Pancreas (tissue), 10 donors: ENCODE measurements at places on chromosomes 13 and 19. TPM values are rescaled to one million over a fixed set of nuclear protein-coding genes. Genes with fewer than 3 reads are reported as not detected.

- no peaks in the 10 kb centered on the region for H3K36me3 ChIP-seq
- no peaks in the 10 kb centered on the region for H3K27me3 ChIP-seq
- H3K4me1 ChIP-seq: no peaks in the 10 kb centered on the region
- H3K4me3 ChIP-seq: no peak overlapping the region
- H3K27ac ChIP-seq: no peak overlapping the region
Measured at GRCh38 chr13:29438769-29439168, 156.7 kb downstream of the SLC7A1 start.

GRCh38 chr13:59111751-59112171, 1052.0 kb downstream of the DIAPH3 start:
- no peak overlapping the region for H3K27ac ChIP-seq
- H3K27me3 ChIP-seq: no peaks in the 10 kb centered on the region
- H3K4me1 ChIP-seq: no peaks in the 10 kb centered on the region

DNA sequence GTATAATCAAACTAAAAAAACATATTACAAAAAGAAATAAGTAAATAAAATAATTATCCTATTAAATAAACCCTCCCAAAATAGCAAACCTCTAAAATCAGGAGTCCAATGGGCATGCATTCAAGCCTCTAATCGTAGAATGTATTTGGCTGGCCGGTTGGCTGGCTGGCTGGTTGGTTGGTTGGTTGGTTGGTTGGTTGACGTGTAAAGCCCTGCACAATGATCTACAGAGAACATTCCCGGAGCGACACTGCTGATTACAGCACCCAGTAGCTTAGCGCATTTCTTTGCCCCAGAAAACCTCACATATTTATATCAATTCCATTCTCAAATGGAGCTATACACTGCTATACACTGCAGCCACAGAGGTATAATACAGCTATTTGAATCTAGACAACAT, 65.6 kb downstream of the SACS start:
- no peak overlapping the region for H3K27ac ChIP-seq
- no peak overlapping the region for H3K4me3 ChIP-seq
- DNase-seq: no peak

DNA sequence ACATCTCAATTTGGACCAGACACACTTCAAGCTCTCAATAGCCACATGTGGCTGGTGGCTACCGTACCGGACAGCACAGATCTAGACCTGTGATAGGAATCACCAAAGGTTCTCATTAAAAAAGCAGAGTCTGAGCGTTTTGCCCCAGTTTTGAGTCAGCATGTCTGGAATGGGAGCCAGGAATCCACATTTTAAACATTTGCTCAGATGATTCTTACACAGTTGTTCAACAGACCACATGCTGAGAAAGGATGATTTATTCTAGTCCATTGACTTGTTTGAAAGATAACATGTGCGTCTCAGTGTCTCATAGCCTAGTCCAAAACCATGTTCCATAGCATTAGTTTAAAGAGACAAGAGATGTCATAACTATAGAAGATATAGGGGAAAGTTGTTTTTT, 53.4 kb downstream of the FLT3 start:
- H3K4me3 ChIP-seq: no peak overlapping the region
- H3K36me3 ChIP-seq: no peaks in the 10 kb centered on the region
- H3K4me1 ChIP-seq: peaks cover 5% of the 10 kb centered on the region
- no peak for DNase-seq
- H3K27me3 ChIP-seq: no peaks in the 10 kb centered on the region

DNA sequence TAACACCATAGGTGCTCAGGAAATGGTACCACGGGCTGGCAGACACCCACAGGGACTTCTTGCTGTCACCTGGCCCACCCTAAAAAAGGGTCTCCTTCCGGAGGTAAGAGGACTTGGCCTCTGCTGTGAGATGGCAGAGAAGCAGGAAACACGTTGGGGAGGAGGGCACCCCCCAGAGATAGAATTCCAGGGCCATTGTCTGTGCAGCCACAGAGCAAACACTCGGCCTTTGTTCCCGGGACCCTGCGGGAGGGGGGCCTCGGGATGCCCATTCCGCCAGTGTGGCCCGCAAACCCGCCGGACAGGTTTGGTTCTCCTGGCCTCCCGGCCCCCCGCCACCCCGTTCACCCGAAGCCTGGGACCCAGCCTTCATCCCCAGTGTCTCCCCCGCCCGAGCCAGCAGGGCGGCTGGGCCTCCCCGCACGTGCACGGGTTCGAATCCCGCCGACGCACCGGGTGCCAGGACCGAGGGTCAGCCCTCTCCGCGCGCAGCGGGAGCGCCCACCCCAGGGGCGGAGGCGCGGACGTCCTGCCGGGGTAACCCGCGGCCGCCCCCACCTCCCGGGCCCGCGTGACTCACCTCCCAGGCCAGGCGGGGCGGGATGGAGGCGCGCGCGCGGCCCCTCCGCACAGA, 714 bp downstream of the PLPP2 start:
- peak overlapping the region; percentile 90 for H3K27ac ChIP-seq
- no peaks in the 10 kb centered on the region for H3K27me3 ChIP-seq
- H3K4me3 ChIP-seq: peak overlapping the region; percentile 44
- peak; percentile 73 for DNase-seq
- no peaks in the 10 kb centered on the region for H3K36me3 ChIP-seq

DNA sequence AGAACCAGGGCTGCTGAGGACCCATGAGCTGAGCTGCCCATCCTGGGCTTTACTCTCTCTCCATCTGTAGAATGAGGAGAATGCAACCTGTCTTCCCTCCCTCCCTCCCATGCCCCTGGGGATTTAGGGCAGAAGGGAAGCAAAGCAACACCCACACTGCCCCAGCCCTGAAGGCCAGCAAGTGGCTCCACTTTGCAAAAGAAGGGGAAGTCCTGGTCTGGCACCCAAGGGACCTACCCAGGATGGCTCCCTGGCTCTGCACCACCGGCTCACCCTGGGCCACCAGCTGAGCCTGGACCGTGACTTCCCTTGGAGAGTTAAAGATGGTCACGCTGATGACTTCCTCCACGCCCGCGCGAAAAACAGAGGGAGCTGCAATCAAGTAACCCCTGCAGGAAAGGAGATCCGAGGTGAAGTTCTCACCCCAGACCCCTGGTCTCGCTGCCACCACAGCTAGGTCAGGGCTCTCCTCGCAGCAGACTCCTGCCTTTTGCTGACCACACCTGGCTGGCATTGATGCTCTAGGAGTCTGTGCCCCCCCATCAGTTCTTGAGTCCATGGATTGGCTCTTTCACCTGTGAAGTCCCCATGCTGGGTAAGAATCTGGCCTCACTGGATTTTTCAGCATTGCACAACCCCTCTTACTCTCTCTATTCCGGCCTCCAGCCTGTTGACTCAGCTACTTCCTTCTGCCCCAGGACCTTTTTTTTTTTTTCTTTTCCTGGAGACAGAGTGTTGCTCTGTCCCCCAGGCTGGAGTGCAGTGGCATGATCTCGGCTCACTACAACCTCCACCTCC, 4.6 kb downstream of the CPAMD8 start:
- H3K4me1 ChIP-seq: no peaks in the 10 kb centered on the region
- no peak overlapping the region for H3K27ac ChIP-seq
- no peak overlapping the region for H3K4me3 ChIP-seq
- no peaks in the 10 kb centered on the region for H3K27me3 ChIP-seq
- no peaks in the 10 kb centered on the region for H3K36me3 ChIP-seq

DNA sequence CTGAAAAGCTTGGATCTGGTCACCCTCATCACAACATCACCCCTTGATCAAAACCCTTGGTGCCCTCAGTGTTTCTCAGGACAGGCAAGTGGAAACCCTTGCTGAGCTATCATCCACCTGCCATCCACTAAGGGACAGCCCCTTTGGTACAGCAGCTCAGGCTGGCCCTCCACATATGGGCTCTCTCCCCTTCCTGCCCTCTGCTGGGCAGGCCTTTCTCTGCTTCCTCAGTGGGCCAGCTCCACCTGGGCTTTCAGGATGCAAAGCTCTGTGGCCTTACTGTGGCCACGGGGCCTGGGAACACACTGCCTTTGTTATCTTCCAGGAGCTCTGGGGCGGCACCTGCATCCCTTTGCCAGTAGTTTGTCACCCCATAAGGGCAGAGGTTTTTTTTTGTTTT, 4.9 kb downstream of the SUGP1 start:
- no peak for DNase-seq
- peaks cover 1% of the 10 kb centered on the region for H3K36me3 ChIP-seq
- no peaks in the 10 kb centered on the region for H3K27me3 ChIP-seq
- H3K4me1 ChIP-seq: no peaks in the 10 kb centered on the region

DNA sequence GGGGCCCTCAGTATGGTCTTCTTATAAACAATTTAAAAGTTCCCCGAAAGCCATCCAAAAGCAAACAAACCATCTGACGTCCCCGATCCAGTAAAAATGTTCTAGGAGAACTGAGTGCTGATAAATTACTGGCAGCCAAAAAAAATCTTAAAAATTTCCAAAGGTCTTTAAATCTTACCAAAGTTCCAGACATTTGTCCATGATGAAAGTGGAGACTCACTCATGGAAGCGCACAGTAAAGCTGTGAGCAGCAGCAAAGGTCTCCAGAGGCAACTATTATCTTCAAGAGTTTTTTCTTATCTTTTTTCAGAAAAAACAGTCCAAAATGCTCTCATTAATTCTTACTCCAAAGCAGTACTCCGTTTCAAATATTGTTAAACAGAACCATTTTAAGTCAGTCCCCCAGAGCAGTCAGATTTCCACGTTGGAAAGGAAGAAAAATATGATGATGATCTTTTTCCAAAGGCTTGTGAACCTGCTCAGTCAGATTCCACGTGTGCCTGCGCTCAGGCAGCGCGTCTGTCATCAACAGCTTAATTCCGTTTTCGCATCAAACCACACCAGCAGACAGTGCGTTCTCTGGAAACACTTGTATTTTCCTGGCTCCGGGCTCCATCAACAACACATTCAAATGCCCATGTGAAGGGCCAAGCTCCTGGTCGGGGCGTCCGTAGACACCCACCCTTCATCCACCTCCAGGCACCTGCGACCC, 85.4 kb downstream of the COL4A1 start:
- no peak overlapping the region for H3K4me3 ChIP-seq
- DNase-seq: no peak
- H3K4me1 ChIP-seq: no peaks in the 10 kb centered on the region
- H3K27me3 ChIP-seq: no peaks in the 10 kb centered on the region
- no peaks in the 10 kb centered on the region for H3K36me3 ChIP-seq
- no peak overlapping the region for H3K27ac ChIP-seq

GRCh38 chr13:88862095-88862620, 1191.0 kb downstream of the SLITRK5 start:
- H3K36me3 ChIP-seq: no peaks in the 10 kb centered on the region
- H3K27me3 ChIP-seq: no peaks in the 10 kb centered on the region
- H3K4me1 ChIP-seq: no peaks in the 10 kb centered on the region

GRCh38 chr19:57135797-57136196, 9.2 kb downstream of the ZIM3 start:
- no peak for DNase-seq
- H3K4me1 ChIP-seq: no peaks in the 10 kb centered on the region

GRCh38 chr19:38031423-38031770, 124.4 kb downstream of the SIPA1L3 start:
- DNase-seq: no peak
- H3K4me3 ChIP-seq: no peak overlapping the region
- no peaks in the 10 kb centered on the region for H3K27me3 ChIP-seq
- H3K36me3 ChIP-seq: no peaks in the 10 kb centered on the region

DNA sequence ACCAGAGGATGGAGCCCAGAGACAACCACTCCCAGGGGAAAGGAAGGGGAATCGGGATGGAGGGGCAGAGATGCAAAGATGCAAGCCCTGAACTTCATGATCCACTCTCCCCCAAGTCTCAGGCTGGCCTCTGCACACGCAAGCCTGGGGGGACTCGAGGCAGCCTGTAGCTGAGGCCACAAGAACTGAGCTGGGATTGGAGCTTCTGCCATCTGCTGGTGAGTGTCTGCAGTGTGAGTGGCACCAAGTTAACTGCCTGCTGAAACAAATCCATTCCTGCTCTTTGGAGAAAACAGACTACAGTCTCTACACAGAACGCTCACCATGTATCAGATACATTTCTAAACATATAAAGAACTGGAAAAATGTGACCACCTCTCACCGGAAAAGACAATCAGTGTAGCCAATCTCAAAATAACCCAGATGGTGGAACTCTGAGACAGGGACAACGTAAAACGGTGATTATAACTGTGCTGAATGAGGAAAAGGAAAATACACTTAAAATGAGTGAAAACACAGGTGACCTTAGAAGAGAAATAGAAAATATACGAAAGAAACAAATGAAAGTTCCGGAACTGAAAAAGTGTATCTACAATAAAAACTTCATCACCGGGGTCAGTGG, 62.1 kb downstream of the KLF2 start:
- peaks cover 35% of the 10 kb centered on the region for H3K36me3 ChIP-seq
- H3K27ac ChIP-seq: no peak overlapping the region
- no peaks in the 10 kb centered on the region for H3K4me1 ChIP-seq
- no peaks in the 10 kb centered on the region for H3K27me3 ChIP-seq
- H3K4me3 ChIP-seq: no peak overlapping the region

DNA sequence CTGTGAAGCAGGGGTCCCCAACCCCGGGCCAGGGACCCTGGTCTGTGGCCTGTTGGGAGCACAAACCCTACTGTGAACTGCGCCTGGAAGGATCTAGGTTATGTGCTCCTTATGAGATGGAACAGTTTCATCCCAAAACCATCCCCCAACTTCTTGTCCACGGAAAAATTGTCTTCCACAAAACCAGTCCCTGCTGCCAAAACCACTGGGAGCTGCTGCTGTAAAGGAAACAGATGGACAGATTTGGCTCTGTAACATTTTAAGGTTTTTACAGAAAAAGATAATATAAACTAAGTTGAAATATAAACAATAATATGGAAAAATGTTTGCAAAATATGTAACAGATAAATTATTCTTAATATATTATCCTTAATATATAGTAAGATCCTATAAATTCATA, 73.7 kb downstream of the COG6 start:
- peaks cover 5% of the 10 kb centered on the region for H3K4me1 ChIP-seq
- no peak for DNase-seq
- peaks cover 17% of the 10 kb centered on the region for H3K36me3 ChIP-seq
- no peak overlapping the region for H3K27ac ChIP-seq
- no peak overlapping the region for H3K4me3 ChIP-seq

DNA sequence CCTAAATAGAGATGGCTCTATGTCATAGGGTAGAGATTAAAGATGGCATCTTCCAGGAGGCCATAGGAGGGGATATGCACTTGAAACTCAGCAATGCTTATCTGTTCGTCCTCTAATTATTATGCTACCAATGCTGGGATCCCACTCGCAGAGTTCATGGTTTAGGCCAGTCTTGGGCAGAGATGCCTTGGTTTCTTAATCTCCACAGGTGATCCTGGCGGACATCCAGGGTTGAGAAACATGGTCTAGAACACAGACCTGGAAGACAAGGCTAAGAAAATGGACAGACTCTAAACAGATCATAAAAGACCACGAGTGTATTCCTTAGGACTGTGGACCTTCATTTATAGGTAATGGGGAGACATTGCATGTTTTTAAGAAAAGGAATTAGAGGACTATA, 70.0 kb upstream of the IRS2 start:
- no peaks in the 10 kb centered on the region for H3K4me1 ChIP-seq
- H3K27me3 ChIP-seq: no peaks in the 10 kb centered on the region
- no peak overlapping the region for H3K27ac ChIP-seq
- H3K36me3 ChIP-seq: no peaks in the 10 kb centered on the region
- H3K4me3 ChIP-seq: no peak overlapping the region
- DNase-seq: no peak

The RXFP2 gene
- not detected for polyA plus RNA-seq

The LHFPL6 gene
- polyA plus RNA-seq: 8.9 TPM

The SPART gene
- polyA plus RNA-seq: 16.1 TPM

The FKBP8 gene
- polyA plus RNA-seq: 218 TPM

The CEACAM20 gene
- polyA plus RNA-seq: not detected

The GGACT gene
- 1.7 TPM for polyA plus RNA-seq
